T-helper 17 cell (primary cell): ENCODE measurements at places on chromosomes 4 and X. TPM values are rescaled to one million over a fixed set of nuclear protein-coding genes. Genes with fewer than 3 reads are reported as not detected.

Gene SPIN4
- total RNA-seq, result 1.4 TPM

Gene TASL
- 2.4 TPM for total RNA-seq

Gene INTS6L
- total RNA-seq, result 29.8 TPM

Gene DOCK11
- 86.3 TPM for total RNA-seq

Gene IL13RA2
- total RNA-seq, result not detected

Gene TLR2
- 7.3 TPM for total RNA-seq

Gene ZCCHC18
- 4.0 TPM for total RNA-seq

Gene HAND2
- total RNA-seq, result not detected

Gene CT45A5
- total RNA-seq, result not detected

Gene PCYT1B
- total RNA-seq, result 8.5 TPM

Gene KLF8
- total RNA-seq, result 20.5 TPM

Gene ADH1B
- not detected for total RNA-seq

Gene UGT2A1
- not detected for total RNA-seq

DNA sequence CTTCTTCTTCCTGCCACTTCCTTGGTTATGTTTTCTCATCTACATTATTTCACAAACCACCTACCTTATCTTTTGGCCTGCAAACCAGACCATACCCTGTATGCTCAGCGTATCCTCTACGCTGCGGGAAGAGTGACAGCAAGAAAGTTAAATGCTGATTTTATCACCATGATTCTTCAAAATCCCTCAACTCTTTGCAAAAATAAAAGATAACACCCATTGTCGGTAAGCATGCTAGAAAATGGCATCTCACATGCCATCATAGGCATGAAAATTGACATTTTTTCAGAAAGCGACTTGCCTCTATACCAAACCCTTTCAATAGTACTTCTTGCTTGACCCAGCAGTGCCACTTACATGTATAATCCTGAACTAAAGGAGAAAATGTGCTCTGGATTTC, 102.0 kb downstream of the HPGD start:
- H3K27me3 ChIP-seq, result peaks cover 6% of the 10 kb centered on the region
- no peak overlapping the region for H3K27ac ChIP-seq
- H3K4me3 ChIP-seq, result peak overlapping the region; percentile 41
- peaks cover 10% of the 10 kb centered on the region for H3K4me1 ChIP-seq
- H3K36me3 ChIP-seq, result no peaks in the 10 kb centered on the region

DNA sequence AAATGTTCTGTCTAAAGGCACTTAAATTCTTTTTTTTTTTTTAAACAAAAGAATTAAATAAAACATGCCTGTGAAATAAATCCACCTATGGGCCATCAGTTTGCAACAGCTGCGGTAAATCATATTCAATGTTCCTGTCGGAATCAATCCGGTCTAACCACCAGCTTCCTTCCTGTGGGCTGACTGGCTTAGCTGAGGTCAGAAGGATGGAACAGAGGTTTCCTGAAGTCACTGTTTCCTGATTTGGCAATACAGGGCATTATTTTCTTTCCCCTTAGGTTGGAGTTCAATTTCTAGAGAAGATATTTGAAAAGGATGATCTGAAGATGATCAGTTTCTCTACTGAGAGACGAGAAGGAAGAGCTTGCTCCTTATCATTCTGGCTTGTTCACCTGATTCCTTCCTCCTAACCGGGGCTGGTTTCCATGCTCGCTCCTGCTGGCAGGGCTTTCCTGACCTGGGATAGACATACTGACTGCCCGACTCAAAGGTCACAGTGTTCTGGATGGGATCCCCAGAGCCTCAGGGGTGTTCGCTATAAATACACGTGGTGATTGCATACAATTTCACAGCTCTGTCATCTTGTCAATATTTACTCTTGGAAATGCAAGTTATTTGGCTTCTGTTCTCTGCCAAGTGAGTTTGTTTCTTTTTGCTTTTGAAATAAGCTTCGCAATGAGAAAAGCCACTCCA, 21.7 kb downstream of the PDLIM3 start:
- peak overlapping the region; percentile 57 for H3K4me3 ChIP-seq
- peaks cover 15% of the 10 kb centered on the region for H3K4me1 ChIP-seq
- peak overlapping the region; percentile 67 for H3K27ac ChIP-seq
- H3K36me3 ChIP-seq, result peaks cover 2% of the 10 kb centered on the region

DNA sequence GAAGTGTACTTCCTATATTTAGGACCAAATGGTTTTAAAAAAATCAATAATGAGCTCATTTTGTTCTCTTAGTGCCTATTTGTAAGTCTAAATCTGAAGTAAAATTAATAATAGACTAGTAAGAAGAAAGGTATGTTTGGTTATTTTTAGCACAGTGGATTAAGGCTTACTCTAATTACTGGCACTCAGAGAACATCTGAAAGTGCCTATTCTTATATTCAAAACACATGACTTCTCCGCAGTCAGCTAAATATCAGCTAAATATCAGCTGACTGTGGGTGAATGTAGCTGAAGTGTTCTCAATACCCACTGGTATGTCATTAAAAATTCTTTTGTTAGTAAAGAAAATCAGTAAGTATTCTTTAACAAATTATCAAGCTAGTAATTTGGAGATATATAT, 6.0 kb downstream of the AP1S2 start:
- H3K36me3 ChIP-seq, result no peaks in the 10 kb centered on the region
- H3K27me3 ChIP-seq, result no peaks in the 10 kb centered on the region
- H3K4me1 ChIP-seq, result peaks cover 10% of the 10 kb centered on the region

DNA sequence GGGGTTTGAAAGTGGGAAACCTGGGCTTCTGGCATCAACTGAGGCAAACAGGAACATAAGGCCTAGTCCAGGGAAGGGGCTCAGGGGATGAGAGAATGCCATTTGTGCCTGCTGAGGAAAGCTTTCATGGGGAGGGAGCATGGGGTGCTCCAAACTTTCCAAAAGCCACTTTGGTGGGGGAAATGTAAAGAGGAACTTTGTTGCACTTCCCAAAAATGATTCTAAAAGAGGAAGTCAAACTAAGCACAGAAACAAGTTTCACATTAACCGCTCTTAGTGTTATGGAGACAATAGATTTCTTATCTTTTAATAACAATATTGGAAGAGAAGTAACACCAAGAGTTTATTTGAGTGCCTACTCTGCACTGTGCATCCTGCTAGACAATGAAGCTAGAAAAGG, 32.3 kb downstream of the GAB3 start:
- no peaks in the 10 kb centered on the region for H3K27me3 ChIP-seq
- peak overlapping the region; percentile 96 for H3K27ac ChIP-seq
- no peak for DNase-seq
- H3K4me3 ChIP-seq, result peak overlapping the region; percentile 89
- H3K36me3 ChIP-seq, result no peaks in the 10 kb centered on the region

DNA sequence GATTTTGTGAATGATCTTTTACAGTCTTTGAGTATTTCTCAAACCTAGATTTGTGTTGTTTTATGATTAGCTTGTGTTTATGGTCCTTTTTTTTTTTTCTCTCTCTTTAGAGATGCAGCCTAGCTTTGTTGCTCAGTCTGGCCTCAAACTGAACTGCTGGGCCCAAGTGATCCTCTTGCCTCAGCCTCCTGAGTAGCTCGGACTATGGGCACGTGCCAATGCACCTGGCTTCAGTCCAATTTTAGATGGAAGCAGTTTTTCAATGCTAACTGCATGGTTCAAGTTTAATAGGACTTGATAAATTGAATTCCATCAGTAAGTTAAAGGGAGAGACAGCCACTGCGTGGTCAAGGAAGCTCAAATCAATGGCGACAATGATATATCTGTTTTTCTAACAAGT, 3.8 kb upstream of the FGG start:
- no peaks in the 10 kb centered on the region for H3K36me3 ChIP-seq
- H3K4me3 ChIP-seq, result no peak overlapping the region
- no peak overlapping the region for H3K27ac ChIP-seq
- H3K4me1 ChIP-seq, result peaks cover 5% of the 10 kb centered on the region
- DNase-seq, result no peak
- H3K27me3 ChIP-seq, result peaks cover 27% of the 10 kb centered on the region

GRCh38 chr4:123995936-123996335, 599.3 kb downstream of the SPRY1 start:
- no peaks in the 10 kb centered on the region for H3K4me1 ChIP-seq
- H3K4me3 ChIP-seq, result no peak overlapping the region
- no peak for DNase-seq
- no peaks in the 10 kb centered on the region for H3K27me3 ChIP-seq
- H3K36me3 ChIP-seq, result no peaks in the 10 kb centered on the region

DNA sequence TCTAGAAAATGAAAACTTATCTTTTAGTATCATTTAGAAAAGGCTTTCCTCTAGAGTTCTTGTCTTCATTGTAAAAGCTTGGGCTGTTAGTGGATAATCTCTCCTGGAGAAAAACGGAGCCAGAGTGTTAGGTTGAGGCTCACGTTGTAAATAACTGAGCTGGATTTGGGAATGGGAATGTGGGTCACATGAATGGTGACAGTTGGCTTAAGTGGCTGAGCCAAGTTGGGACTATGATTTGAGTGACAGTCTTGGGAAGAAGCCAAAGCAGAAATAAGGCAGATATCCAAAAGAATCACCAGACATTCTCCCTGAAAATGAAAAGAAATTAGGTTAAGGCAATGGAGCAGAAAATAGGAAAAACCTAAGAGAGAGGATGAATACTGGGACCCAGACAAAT, 33.6 kb upstream of the PDGFC start:
- H3K27me3 ChIP-seq, result no peaks in the 10 kb centered on the region
- H3K36me3 ChIP-seq, result no peaks in the 10 kb centered on the region
- DNase-seq, result no peak
- H3K27ac ChIP-seq, result no peak overlapping the region
- H3K4me3 ChIP-seq, result no peak overlapping the region

GRCh38 chr4:102344520-102344953, 745 bp downstream of the SLC39A8 start:
- H3K27me3 ChIP-seq, result peaks cover 6% of the 10 kb centered on the region
- peaks cover 45% of the 10 kb centered on the region for H3K4me1 ChIP-seq
- DNase-seq, result peak; percentile 58
- peak overlapping the region; percentile 99 for H3K27ac ChIP-seq
- peak overlapping the region; percentile 100 for H3K4me3 ChIP-seq
- H3K36me3 ChIP-seq, result peaks cover 7% of the 10 kb centered on the region

GRCh38 chr4:55600640-55601039, 8.6 kb upstream of the PDCL2 start:
- H3K4me1 ChIP-seq, result no peaks in the 10 kb centered on the region
- H3K27me3 ChIP-seq, result peaks cover 10% of the 10 kb centered on the region
- no peak overlapping the region for H3K4me3 ChIP-seq
- H3K27ac ChIP-seq, result no peak overlapping the region

GRCh38 chr4:53191997-53192396, 173.9 kb downstream of the SCFD2 start:
- H3K36me3 ChIP-seq, result peaks cover 2% of the 10 kb centered on the region
- no peaks in the 10 kb centered on the region for H3K27me3 ChIP-seq

GRCh38 chr4:88027611-88028608, 20.5 kb downstream of the PKD2 start:
- H3K27me3 ChIP-seq, result no peaks in the 10 kb centered on the region
- H3K4me3 ChIP-seq, result no peak overlapping the region
- H3K36me3 ChIP-seq, result peaks cover 11% of the 10 kb centered on the region

- H3K4me1 ChIP-seq, result peaks cover 10% of the 10 kb centered on the region
- no peaks in the 10 kb centered on the region for H3K27me3 ChIP-seq
- H3K4me3 ChIP-seq, result peak overlapping the region; percentile 15
- peaks cover 5% of the 10 kb centered on the region for H3K36me3 ChIP-seq
Measured at GRCh38 chrX:1598021-1598875, 6.8 kb downstream of the AKAP17A start.

DNA sequence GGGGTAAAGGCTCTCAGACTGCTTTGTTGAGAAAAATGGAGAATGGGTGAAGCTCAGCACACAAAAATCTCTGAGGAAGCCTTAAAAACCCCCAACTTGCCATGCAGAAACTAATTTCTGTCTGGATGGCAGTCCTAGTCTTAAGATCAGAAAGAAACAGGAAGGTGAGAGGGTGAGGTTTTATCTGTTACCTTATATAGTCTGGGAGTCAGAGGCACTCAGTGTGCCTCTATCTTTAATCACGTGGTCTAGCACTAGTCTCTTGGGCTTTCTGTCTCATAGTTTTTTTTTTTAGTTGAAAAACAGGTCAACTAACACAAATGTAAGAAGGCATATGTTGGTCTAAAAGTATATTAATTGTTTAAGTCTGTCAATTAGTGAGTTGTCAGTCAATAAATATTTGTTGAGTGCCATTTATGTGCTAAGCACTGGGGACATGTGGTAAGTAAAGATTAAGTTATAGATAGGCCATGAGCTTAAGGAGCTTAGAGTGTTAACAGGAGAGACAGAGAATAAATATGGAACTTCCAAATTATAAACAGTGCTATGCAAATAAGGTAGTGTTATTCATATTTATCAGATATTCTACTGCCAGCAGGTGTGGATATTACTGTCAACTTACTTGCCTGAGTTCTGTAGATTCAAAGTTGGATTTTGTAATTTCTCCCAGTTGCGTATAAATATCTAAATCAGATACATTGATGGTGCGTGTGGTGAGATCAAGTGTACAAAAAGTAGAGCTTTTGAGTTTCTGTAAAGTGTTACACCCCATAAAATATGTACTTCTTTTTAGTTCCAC, 7.0 kb downstream of the CYBB start:
- H3K4me1 ChIP-seq, result peaks cover 9% of the 10 kb centered on the region
- no peaks in the 10 kb centered on the region for H3K36me3 ChIP-seq
- DNase-seq, result no peak
- peak overlapping the region; percentile 81 for H3K27ac ChIP-seq
- H3K4me3 ChIP-seq, result peak overlapping the region; percentile 49

GRCh38 chr4:173448103-173448502, 49.2 kb upstream of the SCRG1 start:
- H3K4me1 ChIP-seq, result peaks cover 2% of the 10 kb centered on the region
- no peak overlapping the region for H3K4me3 ChIP-seq
- peaks cover 2% of the 10 kb centered on the region for H3K27me3 ChIP-seq
- no peaks in the 10 kb centered on the region for H3K36me3 ChIP-seq
- H3K27ac ChIP-seq, result no peak overlapping the region

GRCh38 chrX:110699109-110699508, 96.5 kb downstream of the CHRDL1 start:
- no peak for DNase-seq
- H3K27me3 ChIP-seq, result peaks cover 10% of the 10 kb centered on the region
- no peak overlapping the region for H3K27ac ChIP-seq
- H3K4me3 ChIP-seq, result no peak overlapping the region

DNA sequence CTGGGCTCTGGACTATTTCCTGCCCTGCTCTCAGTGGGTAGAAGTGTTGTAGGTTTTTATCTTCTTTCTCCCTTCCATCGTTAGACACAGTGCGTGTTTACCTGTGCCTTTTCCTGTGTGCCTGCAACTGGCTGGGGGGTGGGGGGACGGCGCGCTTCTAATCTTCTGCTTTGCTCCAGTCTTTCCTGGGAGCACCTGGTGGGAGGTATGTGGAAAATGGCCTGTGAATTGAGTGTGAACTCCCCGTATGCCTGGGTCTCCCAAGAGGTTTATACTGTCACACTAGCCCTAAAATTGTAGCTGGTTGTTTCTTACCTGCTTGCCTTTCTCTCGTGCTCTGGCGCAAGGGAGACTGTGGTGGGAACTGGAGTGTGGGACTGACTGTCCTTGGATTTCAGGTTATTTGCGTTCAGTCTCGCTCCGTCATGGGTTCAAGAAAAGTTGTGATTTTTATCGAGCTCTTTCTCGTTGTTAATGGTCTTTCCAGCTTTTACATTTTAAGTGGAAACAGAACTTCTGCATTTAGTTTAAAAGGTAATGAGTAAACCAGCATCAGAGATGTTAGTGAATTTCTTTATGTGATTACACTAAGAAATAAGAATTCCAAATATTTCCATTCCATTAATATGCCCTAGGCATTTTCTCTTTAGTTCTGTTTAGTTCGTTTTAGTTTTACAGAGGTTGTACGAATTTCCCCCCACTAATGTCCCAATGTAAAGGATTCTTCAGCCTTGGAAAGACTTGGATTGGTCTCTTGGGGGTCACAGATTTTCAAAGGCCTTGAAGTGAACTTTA, 15.3 kb downstream of the MRPL1 start:
- peaks cover 3% of the 10 kb centered on the region for H3K36me3 ChIP-seq
- no peak for DNase-seq
- peaks cover 22% of the 10 kb centered on the region for H3K4me1 ChIP-seq
- no peaks in the 10 kb centered on the region for H3K27me3 ChIP-seq
- no peak overlapping the region for H3K4me3 ChIP-seq
